ENCODE measurements at places on chromosomes 3 and 15.

DNA sequence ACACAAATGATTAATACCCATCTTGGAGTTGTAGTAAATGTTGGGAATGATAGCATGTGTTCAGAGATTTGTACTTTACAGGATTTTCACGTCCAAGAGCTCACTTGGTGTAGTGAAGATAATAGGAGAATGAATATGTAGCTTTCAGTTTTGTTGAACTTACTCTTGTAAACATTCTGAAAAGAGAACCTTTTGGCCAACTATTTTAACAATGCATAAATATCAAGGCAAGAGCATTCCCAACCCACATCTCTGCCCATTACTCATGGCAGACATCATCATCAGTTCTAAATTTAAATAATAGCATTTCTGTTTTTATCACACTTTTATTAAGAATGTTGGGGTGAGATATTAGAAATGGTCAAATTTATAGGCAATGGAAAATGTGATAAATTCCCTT, 465.2 kb upstream of the TPRG1 start:
- DNase-seq = no peak

DNA sequence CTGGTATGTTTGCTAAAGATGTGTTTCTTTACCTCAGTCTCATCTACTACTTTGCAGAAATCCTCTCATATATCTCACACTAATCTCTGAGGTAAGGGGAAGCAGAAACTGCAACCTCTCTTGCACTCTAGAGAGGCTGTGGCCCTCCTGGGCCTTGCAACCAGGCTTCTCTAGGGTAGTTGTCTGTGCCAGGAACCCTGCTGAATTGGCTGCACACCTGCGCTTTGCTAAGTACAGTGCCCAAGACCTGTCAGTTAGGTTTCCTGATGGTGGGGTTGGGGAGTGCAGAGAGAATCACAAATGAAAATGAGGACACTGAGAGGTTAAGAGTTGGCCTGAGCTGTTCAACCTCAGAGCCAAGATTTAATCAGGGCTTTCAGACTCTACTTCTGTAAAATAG, 117.2 kb upstream of the PLXNA1 start:
- no peak for DNase-seq

- no peak for DNase-seq
Measured at GRCh38 chr3:150077107-150077506, 106.4 kb upstream of the PFN2 start.

DNA sequence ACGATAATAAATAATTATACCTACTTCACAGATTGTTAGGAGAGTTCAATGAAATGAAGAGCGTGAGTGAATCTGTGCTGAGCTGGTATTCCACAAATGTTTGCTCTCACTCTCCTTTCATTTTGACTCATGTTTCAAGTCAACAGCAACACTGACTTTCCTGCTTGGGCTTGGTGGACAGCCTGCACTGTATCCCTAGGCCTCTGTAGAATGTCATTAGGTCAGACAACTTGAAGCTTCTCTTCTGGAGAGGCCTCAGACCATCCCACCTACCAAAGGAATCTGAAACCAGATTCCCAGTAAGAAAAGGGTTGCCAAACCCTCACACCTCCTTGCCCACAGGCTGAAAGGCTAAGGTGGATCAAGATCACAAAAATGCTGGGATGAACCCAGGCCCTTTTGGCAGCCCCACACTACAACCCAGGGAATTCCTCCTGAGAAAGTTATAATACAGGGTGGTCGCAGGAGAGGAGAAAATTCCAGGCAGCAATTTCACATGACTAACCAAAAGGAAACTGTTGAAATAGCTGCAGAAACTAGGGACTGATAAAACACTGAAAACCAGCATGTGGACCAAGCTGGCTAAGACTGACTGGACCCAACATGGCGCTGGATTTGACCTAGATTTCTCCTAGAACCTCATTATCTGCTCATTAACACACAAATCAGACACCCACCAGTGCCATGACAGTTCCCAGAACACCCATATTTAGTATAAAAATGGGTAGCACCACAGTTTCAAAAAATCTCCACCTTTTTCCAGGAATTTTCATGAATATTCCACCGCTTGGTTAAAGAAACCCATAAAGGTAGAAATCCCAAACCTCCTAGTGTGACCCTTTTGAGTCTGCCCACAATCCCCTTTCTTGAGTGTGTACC, 57.0 kb upstream of the ZNF148 start:
- no peak for DNase-seq

- DNase-seq = no peak
Measured at GRCh38 chr15:35958021-35958420, 412.1 kb upstream of the DPH6 start.

DNA sequence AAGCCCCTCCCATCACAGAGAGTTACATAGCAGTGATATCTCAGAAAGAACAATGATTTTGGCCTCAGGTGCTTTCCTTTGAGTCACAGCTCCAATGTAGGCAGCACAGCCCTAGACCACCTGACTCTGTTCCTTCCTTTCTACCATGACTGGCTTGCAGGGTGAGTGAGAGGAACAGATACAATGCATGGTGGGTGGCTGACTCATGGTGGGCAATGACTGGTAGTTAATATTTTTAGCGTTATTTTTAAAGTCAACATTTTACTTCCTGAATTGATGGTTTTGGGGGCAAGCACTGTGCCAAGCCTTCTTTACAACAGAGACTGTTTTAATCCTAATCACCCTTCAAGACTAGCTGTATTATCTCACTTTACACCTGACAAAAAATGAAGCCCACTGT, 32.8 kb upstream of the ST3GAL6 start:
- no peak for DNase-seq

- DNase-seq = peak; percentile 55
Measured at GRCh38 chr3:183898028-183898431, 13.3 kb upstream of the PARL start.

GRCh38 chr3:144455841-144456440, 484.3 kb downstream of the DIPK2A start:
- no peak for DNase-seq

GRCh38 chr3:30469133-30469532, 137.3 kb upstream of the TGFBR2 start:
- DNase-seq = no peak

DNA sequence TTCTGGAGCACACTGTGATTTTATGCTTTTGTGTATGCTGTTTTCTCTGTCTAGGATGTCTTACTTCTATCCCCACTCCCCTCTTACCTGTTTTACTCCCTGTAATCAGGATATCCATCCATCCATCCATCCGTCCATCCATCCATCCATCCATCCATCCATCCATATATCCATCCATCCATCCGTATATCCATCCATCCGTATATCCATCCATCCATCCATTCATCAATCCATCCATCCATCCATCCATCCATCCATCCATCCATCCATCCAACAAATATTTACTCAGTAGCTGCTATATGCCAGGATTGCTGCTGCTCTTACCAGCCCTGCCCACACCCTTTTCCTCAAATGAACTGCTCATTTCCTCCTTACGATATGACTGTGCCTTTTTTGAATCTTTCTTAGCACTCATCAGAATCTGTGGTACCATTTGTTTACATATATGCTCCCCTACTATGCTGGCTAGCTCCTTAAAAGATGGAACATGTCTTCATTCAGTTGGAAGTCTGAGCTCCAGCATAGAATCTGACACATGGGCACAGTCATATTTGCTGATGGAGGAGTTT, 35.2 kb downstream of the USP13 start:
- DNase-seq = no peak

DNA sequence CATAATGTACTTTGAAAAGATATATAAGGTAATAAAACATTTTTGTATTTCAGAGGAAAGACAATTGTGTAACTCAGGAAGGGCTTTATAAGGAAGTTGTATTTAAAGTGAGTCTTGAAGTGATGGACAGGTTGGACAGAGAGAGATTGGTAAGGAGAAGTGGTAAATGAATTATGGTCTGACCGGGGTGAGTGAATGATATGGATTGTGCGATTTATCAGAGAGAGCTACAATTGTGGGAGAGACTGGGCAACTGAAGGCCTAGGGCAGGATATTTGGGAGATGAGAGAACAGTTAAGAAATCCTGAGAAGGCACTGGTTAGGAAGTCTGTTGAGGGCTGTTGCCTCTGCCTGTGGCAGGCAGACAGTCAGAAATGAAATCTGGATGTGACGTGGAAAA, 14.8 kb downstream of the IL1RAP start:
- no peak for DNase-seq

DNA sequence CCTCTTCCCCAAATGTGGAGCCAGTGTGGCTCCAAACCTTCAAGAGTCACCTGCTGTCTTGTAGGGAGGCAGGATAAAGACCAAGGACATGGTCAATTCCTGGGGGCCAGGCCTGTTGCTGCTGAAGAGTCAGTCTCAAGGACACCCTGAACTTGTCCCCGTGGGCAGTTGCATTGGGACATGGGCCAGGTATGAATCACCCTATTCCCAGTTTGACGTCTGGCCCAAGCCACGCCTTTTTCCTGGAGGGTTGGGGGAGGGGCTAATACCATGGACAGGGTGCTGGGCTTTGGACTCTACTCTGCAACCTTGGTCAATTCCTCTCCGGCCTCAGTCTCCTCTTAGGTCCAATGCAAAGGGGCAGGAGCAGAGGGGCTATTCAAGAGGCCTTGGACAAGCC, 10.4 kb downstream of the ATP2B2 start:
- peak; percentile 68 for DNase-seq

DNA sequence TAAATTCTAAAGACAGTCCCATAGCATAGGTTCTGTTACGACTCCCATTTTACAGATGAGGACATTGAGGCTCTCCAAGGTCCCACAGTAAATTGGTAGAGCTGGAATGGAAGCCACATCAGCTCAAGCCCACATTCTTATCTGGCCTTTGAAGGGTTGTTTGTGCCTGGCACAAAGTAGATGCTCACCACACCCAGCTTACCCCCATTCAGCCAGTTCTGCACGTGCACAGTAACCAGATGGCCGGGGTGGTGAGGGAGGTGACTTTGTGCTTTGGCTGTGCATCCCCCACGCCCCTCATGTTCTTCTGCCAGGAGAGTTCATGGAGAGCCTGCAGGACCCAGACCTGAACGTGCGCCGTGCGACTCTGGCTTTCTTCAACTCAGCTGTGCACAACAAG, 16.2 kb downstream of the RPL32 start:
- no peak for DNase-seq

DNA sequence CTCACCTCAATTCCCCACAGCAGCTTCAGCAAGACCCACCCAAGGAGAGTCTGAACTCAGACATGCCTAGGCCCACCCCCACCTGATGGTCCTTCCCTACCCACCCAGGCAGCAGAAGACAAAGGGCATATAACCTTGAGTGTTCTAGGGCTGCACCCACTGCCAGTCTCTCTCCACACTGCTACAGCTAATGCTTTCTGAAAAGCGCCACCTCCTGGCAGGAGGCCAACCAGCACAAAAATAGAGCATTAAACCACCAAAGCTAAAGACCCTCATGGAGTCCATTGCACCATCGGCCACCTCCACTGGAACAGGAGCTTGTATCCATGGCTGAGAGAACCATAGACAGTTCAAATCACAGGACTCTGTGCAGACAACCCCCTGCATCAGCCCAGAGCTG, 11.3 kb upstream of the RPL39L start:
- no peak for DNase-seq

GRCh38 chr3:186526256-186526606, 17.9 kb downstream of the CRYGS start:
- no peak for DNase-seq

DNA sequence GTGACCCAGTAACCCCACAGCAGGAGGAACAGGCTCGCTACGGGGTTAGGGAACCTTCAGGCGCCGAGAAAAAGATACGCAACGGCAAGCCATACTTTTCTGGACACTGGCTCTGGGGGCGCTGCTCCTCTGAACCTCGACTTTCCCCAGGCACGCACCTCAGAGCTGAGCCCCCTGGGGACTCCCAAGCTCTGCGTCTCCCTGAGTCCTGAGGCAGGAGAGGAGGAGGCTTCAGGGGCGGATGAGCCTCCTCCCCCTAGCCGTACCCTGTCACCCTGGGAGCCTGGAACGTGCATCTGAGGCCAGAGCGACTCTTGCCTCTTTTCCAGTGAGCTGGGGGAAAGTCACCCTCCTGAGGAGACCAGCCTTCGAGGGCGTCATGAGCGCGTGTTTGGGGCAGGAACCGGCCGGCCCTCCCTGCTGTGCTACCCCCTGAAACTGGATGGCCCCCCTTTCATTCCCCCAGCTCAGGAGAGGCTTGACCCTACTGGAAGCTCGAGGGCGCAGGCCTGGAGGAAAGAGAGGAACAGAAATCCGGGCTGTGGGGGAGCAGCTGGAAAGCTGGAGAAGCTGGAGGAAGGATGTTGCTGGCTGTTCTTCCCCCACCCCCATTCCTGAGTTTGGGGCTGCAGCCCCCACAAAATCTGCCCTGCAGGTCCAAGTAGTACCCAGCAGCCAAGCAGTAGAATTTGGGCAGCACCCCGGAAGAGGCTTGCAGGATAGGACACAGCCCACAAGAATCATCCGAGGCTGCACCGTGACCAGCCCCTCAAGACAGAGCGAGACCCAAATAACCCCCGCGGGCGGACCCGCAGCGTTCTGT, 25.1 kb upstream of the POLG start:
- DNase-seq = peak; percentile 71

GRCh38 chr3:112096176-112096575, 10.0 kb downstream of the C3orf52 start:
- no peak for DNase-seq

DNA sequence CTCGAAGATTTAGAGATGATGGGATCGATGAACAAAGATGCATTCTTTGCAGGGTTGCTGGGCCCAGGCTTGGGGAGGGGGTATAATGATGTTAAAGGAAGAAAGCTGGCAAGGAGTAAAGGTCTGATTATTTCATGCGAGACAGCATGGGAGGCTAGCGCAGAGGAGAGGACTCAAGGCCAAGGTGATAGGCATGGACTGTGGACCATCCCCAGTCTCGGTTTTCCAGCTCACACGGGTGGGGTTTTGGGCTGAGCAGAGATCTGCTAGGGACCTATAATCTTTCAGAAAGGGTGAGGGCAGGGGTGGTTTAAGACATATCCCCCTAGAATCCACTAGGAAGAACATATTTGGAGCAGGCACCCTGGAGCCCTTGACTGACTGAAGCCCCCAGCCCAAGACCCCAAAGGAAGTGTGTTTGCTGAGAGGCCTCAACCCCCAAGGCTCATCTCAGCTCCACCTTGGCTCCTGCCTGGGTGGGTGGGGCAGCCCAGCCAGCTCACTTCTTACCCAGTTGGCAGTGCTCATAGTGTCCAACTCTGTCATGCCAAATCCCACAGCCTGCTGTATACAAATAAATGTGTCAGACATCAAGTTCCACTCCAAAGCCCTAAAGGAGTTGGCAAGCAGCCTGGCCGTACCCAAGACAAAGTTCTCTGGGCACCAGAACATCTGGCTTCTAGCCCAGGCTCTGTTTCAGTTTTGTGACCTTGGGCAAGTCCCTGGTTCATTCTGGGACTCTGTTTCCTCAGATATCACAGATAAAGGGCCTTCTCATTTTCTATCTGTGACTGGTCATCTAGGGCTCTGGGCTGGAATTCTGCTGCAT, 17.9 kb downstream of the ACSBG1 start:
- DNase-seq = no peak
